ENCODE measurements at places on chromosomes 5 and 9. TPM values are rescaled to one million over a fixed set of nuclear protein-coding genes. Genes with fewer than 3 reads are reported as not detected.
A peak's percentile ranks its signal among the peaks of the same experiment; 100 is the strongest.

GRCh38 chr9:113918697-113919350 lies 42.7 kb downstream of the ZNF618 start:
- no peak overlapping the region for H3K4me3 ChIP-seq
- H3K4me1 ChIP-seq: no peaks in the 10 kb centered on the region
- no peak for DNase-seq
- H3K27ac ChIP-seq: no peak overlapping the region
- H3K27me3 ChIP-seq: no peaks in the 10 kb centered on the region
- H3K36me3 ChIP-seq: no peaks in the 10 kb centered on the region

GRCh38 chr5:173155912-173156311 lies 11.6 kb downstream of the BNIP1 start:
- no peaks in the 10 kb centered on the region for H3K4me1 ChIP-seq
- H3K27ac ChIP-seq: no peak overlapping the region
- no peaks in the 10 kb centered on the region for H3K36me3 ChIP-seq

GRCh38 chr9:136186386-136186785 lies 18.5 kb downstream of the LHX3 start:
- H3K27ac ChIP-seq: no peak overlapping the region
- no peak for DNase-seq
- no peak overlapping the region for H3K4me3 ChIP-seq
- H3K36me3 ChIP-seq: no peaks in the 10 kb centered on the region

DNA sequence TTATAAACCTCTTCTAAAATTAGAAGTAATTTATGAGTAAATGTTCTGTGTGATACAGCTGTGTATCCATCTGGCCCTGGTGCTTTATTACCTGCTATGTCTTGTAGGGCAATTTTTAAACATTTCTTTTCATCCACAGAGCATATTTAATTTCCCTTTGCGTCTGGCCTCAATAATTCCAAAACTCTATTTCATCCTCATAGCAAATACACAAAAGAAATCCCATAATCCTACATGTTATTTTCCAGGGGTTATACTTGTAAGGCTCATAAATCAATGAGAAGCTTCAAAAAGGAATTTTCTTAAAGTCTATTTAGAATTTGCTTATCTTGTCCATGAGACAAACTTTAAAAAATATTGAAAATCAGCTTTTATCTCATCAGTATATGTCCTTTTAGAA lies 167.0 kb downstream of the TTC39B start:
- H3K36me3 ChIP-seq: no peaks in the 10 kb centered on the region
- no peak for DNase-seq
- H3K4me1 ChIP-seq: no peaks in the 10 kb centered on the region

The TYRP1 gene
- total RNA-seq: 0.80 TPM

The RABL6 gene
- 98.4 TPM for total RNA-seq

DNA sequence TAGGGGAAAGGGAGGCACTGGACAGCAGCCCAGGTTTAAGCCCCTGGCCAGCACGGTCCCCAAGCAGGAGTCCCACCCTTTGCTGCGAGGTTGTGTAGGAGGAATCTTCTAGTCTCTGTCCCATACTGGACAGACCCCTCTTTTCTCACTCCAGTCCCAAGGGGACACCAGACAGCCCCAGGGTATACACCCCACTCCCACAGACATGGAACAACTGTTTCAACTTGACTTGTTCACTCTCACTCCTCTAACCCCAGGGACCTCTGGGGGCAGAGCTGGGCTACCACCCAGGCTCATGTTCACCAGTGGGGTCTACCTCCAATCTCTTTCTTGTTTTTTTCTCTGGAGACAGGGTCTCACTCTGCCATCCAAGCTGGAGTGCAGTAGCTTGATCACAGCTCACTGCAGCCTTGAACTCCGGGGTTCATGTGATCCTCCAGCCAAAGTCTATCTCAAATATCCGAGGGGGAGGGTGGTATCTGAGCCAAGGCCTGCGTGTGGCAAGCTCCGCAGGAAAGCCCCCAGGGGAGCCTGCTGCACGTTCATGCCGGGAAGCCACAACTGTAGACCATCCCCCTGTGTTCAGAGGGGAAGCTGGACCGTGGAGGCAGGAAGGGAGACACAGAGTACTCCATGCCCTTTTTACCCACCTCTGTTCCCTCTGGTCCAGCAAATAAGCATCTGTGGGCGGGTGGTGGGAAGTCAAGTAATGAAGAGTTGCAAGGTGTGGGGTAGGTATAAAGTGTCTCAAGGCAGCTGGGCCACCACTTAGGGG lies 1.8 kb downstream of the PTGES2 start:
- peak overlapping the region; percentile 46 for H3K27ac ChIP-seq
- H3K36me3 ChIP-seq: no peaks in the 10 kb centered on the region
- DNase-seq: peak; percentile 43

- no peaks in the 10 kb centered on the region for H3K36me3 ChIP-seq
- H3K27ac ChIP-seq: peak overlapping the region; percentile 95
- peak; percentile 78 for DNase-seq
- H3K27me3 ChIP-seq: no peaks in the 10 kb centered on the region
- H3K4me3 ChIP-seq: peak overlapping the region; percentile 99
- H3K4me1 ChIP-seq: peaks cover 23% of the 10 kb centered on the region
These were observed 1.1 kb downstream of the LARP1 start for GRCh38 chr5:154756009-154756867.

- no peak overlapping the region for H3K4me3 ChIP-seq
- no peak for DNase-seq
- no peaks in the 10 kb centered on the region for H3K27me3 ChIP-seq
- H3K4me1 ChIP-seq: no peaks in the 10 kb centered on the region
- no peak overlapping the region for H3K27ac ChIP-seq
These were observed 56.2 kb downstream of the ABHD17B start for GRCh38 chr9:71854811-71855210.

The CCIN gene
- not detected for total RNA-seq

The FAM221B gene
- not detected for total RNA-seq

GRCh38 chr9:77707383-77708063 lies 59.4 kb upstream of the GNA14 start:
- no peak overlapping the region for H3K27ac ChIP-seq
- H3K27me3 ChIP-seq: no peaks in the 10 kb centered on the region
- peak; percentile 68 for DNase-seq
- H3K36me3 ChIP-seq: no peaks in the 10 kb centered on the region

DNA sequence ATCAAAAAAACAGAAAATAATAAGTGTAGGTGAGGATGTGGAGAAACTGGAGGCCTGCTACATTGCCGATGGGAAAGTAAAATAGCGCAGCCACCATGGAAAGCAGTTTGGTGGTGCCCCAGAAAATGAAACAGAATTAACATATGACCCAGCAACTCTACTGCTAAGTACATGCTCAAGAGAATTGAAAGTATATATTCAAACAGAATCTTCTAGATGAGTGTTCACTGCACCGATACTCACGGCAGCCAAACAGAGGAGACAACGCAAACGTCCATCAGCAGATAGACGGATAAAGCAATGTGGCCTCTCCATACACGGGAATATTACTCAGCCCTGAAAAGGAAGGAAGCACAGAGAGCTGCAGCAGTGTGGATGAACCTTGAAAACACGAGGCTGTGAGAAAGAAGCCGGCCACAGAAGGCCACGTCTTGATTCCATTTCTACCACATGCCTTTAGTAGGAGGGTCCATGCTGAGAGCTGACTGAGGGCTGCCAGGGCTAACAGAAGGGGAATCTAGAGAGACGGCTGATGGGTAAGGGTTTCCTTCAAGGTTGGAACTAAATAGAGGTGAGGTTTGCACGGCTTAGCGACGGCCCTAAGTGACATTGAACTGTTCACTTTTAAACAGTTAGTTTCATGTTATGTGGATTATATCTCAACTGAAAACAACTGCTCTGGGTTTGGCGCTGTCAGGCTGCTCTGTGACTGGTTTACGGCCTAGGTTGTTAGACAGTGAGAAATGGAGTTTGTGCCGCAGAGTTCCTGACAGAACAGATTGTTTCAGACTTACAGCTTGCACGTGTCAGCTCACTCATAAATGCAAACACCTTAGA lies 29.8 kb downstream of the AHRR start:
- no peaks in the 10 kb centered on the region for H3K4me1 ChIP-seq
- H3K27me3 ChIP-seq: no peaks in the 10 kb centered on the region
- no peak overlapping the region for H3K27ac ChIP-seq
- H3K4me3 ChIP-seq: no peak overlapping the region

DNA sequence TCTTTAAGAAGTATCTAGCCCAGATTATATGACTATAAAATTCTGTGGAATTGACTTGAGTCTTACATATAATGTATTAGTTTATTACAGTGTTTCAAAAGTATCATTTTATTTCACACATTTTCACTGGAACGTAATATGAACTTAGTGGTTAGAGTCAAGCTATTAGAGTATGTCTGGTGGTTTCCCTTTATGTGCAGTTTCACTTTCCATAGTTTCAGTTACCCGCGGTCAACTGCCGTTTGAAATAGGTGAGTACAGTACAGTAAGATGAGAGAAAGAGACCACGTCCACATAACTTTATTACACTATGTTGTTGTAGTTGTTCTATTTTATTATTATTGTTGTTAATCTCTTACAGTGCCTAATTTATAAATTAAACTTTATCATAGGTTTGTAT lies 50.5 kb downstream of the COMMD10 start:
- no peak overlapping the region for H3K27ac ChIP-seq
- no peaks in the 10 kb centered on the region for H3K27me3 ChIP-seq
- peak; percentile 17 for DNase-seq

DNA sequence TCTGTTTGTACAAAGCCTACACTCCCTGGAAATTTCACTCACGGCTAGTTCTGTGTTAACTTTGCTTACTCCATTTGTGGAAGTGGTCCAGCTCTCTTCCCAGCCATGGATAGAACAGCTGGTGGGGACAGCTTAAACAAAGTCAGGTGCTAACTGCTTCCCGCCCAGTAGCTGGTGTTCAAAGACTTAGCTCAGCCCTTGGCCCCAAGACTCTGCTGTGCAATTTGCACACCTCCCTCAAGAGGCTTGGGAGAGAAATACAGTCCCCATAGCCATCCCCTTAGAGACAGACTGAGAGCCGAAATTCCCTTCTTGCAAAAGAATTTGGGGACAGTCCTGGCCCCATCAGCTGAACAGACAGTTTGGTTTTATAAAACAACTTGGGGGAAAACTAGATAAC lies 73.8 kb upstream of the RAI14 start:
- DNase-seq: no peak
- H3K4me1 ChIP-seq: no peaks in the 10 kb centered on the region
- H3K36me3 ChIP-seq: no peaks in the 10 kb centered on the region
- H3K27me3 ChIP-seq: no peaks in the 10 kb centered on the region

DNA sequence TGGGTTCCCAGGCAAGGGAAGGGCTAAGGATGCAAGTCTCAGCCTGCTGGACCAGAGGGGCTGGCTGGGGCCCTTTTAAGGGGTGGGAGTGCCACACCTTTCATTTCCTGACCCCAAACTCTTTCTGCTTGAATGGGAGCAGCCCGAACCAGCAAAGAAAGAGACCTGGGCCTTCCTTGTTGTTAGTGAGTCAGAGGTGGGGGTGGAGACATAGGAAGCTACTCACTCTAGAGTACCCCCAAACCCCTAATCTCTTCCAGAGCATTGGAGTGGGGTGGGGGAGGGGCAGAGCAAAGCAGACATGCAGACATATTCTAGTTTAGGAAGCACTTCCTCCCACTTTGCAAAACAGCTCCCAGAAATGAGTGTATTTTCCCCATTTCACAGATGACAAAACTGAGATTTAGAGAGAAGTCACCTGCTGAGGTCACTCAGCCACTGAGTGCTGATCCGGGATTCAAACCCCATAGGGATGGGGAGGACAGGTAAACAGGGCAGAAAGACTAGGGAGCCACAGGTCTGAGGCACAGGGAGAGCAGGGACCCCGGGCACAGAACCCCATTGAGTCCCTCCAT lies 6.0 kb upstream of the AQP3 start:
- no peaks in the 10 kb centered on the region for H3K36me3 ChIP-seq
- no peak for DNase-seq
- H3K27ac ChIP-seq: peak overlapping the region; percentile 42
- H3K4me1 ChIP-seq: no peaks in the 10 kb centered on the region

The CCDC187 gene
- 0.67 TPM for total RNA-seq

DNA sequence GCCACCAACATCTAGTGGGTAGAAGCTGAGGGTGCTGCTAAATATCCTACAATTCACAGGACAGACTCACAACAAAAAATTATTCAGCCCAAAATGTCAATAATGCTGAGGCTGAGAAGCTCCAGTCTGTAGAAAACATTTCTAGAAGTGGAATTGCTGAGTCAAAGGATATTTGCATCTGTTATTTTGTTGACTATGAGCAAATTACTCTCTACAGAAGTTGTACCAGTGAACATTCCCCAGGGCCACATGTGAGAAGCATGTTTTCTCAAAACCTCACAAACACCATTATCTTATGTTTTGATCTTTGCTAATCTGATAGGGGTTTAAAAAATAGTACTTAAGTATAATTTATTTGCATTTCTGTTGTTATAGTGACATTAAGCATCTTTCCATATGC lies 15.4 kb downstream of the ITK start:
- H3K27me3 ChIP-seq: no peaks in the 10 kb centered on the region
- no peaks in the 10 kb centered on the region for H3K4me1 ChIP-seq
- no peak for DNase-seq
- no peaks in the 10 kb centered on the region for H3K36me3 ChIP-seq

- H3K27me3 ChIP-seq: no peaks in the 10 kb centered on the region
- DNase-seq: no peak
- no peaks in the 10 kb centered on the region for H3K4me1 ChIP-seq
- H3K4me3 ChIP-seq: no peak overlapping the region
- H3K36me3 ChIP-seq: no peaks in the 10 kb centered on the region
These were observed 488.4 kb downstream of the SEMA5A start for GRCh38 chr5:9057406-9058000.

GRCh38 chr9:93118863-93119702 lies 15.0 kb downstream of the NINJ1 start:
- no peaks in the 10 kb centered on the region for H3K27me3 ChIP-seq
- no peaks in the 10 kb centered on the region for H3K4me1 ChIP-seq
- H3K36me3 ChIP-seq: no peaks in the 10 kb centered on the region
- peak; percentile 43 for DNase-seq
- peak overlapping the region; percentile 34 for H3K27ac ChIP-seq

The ZNF618 gene
- total RNA-seq: 2.8 TPM

- H3K27ac ChIP-seq: no peak overlapping the region
- H3K4me1 ChIP-seq: no peaks in the 10 kb centered on the region
- H3K36me3 ChIP-seq: peaks cover 83% of the 10 kb centered on the region
- H3K4me3 ChIP-seq: no peak overlapping the region
- no peak for DNase-seq
These were observed 12.9 kb upstream of the AJM1 start for GRCh38 chr9:136829412-136829811.

DNA sequence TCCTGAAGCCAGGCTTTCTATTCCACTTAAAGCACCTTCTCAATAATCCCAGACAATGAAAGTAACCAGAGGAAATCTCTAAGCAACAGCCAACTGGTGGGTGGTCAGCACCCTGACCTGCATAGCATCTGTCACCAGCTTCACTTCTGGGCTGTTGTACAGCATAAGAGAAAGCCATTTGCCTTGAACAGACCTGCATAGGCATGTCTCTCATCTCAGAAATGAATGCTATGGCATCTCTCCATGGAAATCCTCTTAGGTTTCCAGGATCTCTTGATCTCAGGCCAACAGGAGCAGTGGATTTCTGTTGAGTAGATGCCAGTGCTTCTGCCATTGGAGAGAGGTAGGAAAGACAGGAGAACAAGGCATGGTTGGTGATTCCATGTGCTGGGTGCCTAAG lies 213.6 kb downstream of the GRIA1 start:
- no peaks in the 10 kb centered on the region for H3K36me3 ChIP-seq
- H3K4me1 ChIP-seq: no peaks in the 10 kb centered on the region
- H3K27ac ChIP-seq: no peak overlapping the region
- H3K27me3 ChIP-seq: no peaks in the 10 kb centered on the region
- no peak overlapping the region for H3K4me3 ChIP-seq
